ENCODE measurements at places on chromosomes 5 and 9.

DNA sequence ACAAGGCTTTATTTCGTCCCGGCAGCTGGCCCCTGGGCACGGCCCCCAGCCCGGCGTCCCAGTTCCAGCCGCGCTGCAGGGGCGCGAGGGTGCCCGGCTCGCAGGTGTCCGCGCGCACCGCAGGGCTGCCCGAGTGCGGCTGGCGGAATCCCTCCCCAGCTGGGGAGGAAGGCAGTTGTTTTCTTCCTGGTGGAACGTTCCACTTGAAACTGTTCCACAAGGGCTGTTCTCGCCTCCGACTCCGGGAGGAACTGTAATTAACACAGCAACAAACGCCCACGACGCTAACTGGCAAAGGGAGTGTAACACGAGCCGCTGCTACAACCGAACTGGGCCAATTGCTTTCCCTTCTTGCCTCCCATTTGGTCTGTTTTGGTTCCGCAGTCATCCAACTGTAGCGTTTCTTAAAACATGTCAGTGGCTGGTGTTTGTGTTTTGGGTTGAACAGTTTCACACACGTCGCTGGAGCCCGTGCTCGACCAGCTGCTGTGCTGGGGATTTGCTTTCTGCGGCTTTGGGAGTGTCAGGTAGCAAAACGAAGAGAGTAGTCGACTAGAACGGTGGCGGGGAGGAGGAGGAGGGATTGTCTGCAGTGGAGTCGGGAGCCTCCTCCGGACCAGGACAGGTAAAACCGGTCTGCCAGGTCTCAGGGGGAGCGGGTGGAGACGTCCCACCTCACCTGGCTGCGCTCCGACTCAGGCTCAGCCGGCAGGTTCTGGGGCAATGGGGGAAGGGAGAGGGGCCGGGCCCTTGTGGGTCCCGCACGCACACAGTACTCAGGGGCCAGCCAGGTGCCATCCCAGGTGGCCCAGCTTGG is 131.6 kb upstream of the NIPBL start:
- peak; percentile 23 for DNase-seq

DNA sequence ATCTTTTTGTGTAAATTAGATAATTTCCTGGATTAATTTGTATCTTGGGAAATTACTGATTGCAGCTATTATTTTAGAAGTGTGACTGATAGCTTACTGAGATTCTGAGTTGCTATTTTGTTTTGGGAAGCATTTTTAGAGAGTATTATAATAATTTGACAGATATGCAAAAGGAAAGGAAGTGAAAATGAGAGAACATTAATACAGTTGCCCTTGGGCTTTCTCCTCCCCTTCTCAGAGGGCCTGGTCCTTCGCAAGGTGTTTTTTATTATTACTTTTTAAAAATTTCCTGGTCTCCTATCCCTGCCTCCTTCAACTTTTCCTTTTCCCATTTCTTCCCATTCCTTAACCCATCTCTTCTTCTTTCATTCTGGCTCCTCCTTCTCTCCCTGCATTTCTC is 32.6 kb downstream of the UBAP1 start:
- no peak for DNase-seq

DNA sequence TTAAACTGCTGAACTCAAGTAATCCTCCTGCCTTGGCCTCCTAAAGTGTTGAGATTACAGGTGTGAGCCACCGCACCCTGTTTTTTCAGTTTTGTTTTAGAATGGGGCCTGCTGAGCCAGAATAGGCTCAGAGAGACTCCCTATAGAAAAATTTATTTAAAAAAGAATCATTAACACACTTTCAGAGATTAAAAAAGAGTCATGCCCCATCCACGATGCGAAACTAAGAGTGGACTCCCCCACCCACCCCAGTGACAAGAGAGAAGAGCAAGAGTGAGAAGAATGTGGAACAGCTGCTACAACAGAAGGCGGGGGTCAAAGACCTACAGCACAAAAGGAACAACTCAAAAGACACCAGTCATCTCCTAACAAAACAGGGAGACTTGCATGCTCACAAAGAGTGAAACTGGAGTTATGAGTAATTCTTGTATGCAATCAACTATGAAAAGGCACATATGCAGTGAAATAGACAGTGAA is 47.2 kb downstream of the GLDC start:
- DNase-seq: peak; percentile 52

GRCh38 chr5:23840083-23840482 is 332.7 kb downstream of the PRDM9 start:
- no peak for DNase-seq

- no peak for DNase-seq
Measured at GRCh38 chr5:179318221-179318955, 26.9 kb downstream of the ADAMTS2 start.

GRCh38 chr9:125909459-125909858 is 162.3 kb downstream of the PBX3 start:
- no peak for DNase-seq

GRCh38 chr5:88244686-88245085 is 24.0 kb downstream of the TMEM161B start:
- no peak for DNase-seq

DNA sequence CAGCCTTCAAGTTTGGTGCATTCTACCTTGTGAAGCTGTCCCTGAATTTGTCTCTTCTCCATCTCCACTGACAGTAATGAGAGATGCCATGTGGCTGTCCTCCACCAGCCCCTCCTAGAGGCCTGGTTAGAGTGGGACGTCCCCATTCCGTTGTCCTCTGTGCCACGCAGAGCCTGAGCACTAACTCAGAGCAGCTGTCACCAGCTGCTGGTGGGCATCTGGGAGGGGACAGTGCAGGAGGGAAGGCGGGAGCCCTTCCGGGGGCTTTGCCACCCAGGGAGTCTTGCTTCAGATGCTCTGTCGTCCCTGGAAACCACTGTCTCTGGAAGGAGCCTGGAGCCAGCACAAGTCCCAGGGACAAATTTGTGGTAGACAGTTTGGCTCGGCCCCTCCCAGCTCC is 78.6 kb downstream of the PDZD2 start:
- DNase-seq: no peak

DNA sequence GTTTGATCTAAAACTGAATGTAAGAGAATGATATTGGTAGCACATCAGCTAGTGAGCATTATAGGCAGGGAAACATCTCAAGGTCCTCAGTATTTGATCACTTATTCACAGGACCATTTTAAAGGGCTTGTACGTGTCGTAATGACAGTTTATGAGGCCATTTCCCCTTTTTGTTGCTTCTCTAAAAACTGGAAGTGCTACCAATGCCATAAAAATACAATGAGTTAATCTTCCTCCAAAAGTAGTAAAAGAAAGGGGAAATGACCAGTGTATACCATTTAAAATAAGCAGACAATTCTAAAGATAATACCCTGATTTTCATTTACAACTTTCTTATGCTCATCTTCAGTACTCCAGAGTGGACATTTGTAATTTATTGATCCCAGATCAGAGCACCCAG is 285.8 kb upstream of the PCSK5 start:
- DNase-seq: no peak

DNA sequence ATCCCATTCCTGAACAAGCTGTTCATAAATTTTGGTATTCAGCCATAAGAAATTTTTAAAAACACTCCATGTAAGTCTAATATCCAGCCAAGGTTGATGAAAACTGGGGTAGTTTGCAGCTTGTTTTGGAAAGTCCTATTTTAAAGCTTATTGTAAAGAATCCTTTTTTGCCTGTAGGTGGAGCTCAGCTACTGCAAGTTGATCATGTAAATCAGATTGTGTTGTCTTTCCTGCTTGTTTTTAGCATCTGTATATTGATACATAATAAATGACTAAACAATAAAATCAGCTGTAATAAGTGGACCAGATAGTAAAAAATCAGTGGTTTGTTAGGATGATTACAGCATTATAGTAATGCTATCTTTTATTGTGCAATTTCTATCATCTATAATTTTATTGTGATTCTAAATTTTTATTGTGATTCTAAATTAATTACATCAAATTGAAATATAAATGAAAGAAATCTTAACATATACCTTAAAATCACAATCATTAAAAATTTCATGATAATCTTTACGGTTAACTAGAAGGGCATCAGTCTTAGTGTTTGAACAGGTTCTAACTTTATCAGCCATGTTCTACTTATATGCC is 42.4 kb downstream of the CWC27 start:
- DNase-seq: no peak

DNA sequence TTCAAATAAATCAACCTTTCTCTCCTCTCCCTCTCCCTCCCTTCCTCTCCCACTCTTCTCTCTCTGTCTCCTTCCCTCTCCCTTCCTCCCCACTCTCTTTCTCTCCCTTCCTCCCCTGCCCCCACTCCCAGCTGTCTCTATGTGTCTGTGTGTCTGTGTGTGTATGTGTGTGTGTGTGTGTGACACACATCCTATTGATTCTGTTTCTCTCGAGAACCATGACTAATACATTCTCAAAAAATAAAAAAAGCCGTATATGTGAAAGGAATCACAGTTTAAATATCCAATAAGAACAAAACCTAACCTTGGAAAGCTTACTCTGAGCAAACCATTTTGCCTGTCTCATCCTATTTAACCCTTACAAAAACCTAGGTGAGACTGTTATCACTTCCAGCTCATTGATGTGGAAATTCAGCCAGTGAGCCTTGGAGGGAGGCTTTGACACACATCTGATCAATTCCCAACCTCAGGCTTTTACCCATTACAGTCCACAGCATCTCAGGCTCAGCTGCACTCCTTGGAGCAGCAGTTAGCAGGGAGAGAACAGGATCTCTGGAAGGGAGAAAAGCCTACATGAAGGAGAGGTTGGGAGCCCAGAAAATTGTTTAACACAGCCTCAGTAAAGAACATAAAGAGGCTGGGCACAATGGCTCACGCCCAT is 8.3 kb downstream of the HSD17B3 start:
- no peak for DNase-seq

DNA sequence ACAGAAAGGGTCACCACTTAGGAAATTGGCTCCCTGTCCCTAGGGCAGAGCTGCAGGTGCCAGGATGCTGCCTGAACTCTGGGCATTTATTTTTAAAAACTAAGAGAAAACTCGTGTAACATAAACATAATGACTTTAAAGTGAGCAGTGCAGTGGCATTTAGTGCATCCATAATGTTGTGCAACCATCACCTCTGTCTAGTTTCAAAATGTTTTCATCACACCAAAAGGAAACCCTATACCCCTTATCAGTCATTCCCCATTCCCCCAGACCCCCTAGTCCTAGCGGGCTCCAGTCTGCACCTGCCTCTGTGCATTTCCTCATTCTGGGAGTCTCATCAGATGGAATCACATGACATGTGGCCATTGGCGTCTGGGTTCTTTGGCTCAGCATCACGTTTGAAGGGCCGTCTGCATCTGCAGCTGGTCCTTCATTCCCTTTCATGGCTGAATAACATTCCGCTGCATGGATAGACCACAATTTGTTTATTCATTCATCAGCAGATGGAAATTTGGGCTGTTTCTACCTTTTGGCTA is 55.8 kb downstream of the NSG2 start:
- no peak for DNase-seq

- DNase-seq: no peak
Measured at GRCh38 chr5:169027501-169028061, 273.4 kb downstream of the SLIT3 start.

GRCh38 chr5:109455598-109456096 is 45.9 kb upstream of the PJA2 start:
- DNase-seq: no peak

DNA sequence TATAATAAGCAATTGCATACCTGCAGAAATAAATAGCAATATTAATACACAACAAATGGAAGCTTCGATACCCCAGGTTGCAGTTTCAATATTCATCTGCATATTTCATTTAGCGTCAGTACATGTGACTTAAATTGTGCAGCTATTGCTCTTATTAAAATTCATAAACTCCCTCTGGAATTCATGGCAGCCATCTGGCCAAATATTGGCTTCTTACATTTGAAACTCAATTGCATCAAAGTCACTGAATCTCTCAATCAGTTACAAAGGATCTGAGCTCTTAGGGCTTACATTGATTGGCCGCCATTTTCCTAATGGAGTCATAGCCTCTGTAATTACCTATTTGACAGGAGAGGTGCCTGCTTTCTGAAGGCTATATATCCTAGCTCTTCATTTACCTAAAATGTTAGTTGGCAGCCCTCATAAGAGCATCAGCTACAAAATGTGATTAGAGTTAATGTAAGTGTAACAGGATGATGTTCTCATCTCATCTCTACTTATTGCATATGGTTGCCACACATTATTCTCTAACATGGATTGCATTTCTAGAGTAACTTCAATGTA is 453.5 kb downstream of the CAAP1 start:
- no peak for DNase-seq

DNA sequence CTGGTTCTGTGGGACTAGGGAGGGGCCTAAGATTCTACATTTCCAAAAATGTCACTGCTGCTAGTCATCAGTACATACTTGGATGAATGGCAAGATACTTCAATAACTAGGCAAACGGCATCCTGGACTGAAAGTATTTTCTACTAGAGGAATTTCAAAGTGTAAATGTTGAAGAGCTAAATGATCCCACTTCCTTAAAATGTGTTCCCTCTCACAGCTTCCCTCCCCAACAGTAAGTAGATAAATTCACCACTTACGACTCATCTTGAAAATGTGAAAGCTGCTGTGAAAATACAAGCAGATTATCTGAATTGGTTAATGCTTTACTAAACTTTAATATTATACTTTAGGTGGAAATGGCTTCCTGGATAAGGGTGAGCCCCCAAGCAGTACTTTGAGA is 1571.5 kb upstream of the WWC1 start:
- no peak for DNase-seq

- no peak for DNase-seq
Measured at GRCh38 chr9:99712214-99712613, 109.5 kb upstream of the NR4A3 start.

- no peak for DNase-seq
Measured at GRCh38 chr5:141951332-141951781, 6.6 kb downstream of the PCDH12 start.

GRCh38 chr9:117136461-117136860 is 278.4 kb downstream of the ASTN2 start:
- DNase-seq: no peak

- DNase-seq: no peak
Measured at GRCh38 chr5:175520873-175521272, 42.5 kb downstream of the SFXN1 start.

GRCh38 chr9:130899051-130899748 is 2.6 kb upstream of the QRFP start:
- DNase-seq: no peak

DNA sequence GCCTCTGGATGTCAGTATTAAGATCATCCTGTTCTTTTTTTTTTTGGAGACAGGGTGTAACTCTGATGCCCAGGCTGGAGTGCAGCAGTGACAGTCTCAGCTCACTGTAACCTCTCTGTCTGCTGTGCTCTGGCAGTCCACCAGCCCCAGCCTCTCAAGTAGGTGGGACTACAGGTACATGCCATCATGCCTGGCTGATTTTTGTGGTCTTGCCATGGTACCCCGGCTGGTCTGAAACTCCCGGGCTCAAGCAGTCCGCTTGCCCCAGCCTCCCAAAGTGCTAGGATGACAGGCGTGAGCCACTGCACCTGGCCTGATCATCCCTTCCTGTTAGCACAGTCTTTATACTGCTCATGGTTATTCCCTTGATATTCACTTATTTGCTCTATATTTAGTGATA is 3.5 kb downstream of the KDM4C start:
- no peak for DNase-seq

GRCh38 chr9:86563350-86563749 is 209.1 kb upstream of the TUT7 start:
- no peak for DNase-seq

- DNase-seq: no peak
Measured at GRCh38 chr9:95574176-95574575, 57.4 kb upstream of the PTCH1 start.

Data from activated naive CD4-positive, alpha-beta T cell treated with anti-CD3 and anti-CD28 coated beads, Interleukin-2, amount 50 U/mL, for 72 hours (primary cell).